Kidney tubule cell (primary cell): ENCODE measurements at places on chromosomes 4 and X.

DNA sequence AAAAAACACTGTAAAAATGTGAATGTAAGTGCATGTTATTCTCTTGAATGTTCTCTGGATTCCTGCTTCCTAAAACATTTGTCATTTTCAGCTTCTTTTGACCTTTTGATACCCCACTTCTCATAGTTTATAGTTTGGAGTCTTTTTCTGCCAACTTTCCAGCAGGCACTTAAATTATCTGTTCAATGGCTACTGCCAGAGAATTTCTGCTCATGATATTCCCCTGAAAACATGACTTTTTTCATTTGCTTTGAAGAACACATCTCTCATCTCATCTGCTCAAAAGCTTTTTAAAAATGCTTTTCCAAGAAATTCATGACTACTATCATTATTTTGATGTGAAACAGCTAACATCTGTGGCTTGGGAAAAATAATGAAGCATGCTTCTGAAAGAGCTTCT lies 269.7 kb upstream of the PCDH7 start:
- DNase-seq, result no peak

DNA sequence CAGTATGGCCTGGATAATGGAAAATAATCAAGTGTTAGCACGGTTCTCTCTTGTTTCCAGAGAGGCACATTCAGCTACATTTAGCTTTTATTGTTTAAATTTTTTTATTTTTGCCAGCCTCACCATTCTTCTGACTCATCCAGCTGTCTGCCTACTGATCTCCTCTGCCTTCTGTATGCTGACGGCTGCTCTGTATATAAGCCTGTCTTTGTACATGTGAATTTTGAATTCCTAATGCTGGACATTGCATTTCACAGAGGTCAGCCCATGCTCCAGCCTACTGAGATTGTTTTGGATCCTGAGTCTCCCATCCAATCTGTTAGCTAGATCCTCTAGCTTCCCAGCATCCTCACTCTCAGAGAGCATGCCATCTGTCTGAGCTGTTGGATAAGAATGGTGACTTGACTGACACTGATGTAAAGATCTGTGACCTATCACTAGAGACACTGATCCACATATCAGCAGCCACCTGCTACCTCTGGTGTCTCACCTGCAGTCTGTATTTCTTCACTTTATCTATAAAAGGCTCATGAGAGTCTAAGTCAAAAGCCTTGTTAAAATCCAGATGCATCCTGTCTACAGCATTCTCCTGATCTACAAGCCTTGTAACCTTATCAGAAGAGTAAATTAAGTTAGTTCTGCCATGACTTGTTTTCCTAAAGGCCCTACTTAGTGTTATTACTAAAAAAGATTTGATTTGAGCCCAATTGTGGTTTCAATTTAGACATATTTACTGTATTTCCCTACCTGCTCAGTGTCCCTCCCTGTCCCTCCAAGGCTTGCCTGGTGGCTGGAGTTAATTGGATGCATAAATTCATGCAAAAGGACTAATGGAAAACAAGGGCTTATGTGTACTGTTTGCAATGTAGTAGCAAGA lies 25.6 kb upstream of the ARHGAP36 start:
- DNase-seq, result no peak

DNA sequence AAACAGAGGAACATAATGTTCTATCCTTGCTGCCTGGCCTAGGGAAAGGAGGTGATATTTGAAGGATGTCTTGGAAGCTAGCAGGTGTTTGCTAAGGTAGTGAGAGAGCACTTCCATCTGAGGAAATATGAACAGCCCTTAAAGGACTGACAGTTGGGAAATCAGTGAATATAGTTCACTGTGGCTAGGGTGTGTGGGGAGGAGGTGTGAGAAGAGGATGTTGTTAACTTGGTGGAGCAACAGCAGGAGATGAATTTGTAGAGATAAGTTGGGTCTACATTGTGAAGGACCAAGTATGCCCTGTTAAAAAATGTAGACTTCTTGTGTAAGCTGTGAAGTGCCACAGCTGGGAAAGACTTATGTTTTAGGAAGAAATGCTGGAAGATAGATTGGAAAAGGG lies 25.5 kb downstream of the TBC1D19 start:
- DNase-seq, result no peak

DNA sequence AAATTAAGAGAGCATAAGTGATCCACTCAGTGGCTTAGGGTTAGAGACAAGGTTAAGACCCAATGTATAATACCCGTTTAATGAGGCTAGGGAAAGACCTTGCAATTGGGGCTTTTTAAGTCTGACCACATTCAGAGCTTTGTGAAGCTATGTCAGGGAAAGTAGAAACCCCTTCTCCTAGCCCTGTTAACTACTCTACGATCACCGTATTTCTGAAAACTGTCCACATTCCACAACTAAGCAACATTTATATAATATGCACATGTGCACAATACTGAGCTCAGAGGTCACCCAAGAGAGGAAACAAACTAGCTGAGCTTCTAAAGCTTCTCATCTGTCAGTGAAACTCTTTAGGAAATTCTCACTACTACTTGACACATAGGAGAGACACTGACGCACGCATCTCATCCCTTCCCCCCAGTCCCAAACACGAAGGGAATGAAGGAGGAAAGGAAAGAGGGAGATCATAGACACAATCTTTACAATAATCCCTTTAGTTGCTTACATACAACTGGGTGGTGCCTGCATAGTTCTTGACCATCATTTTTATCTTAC lies 56.2 kb downstream of the METTL14 start:
- no peak for DNase-seq

- no peak for DNase-seq
Observed at GRCh38 chr4:168335621-168336020, 17.1 kb upstream of the DDX60 start.

DNA sequence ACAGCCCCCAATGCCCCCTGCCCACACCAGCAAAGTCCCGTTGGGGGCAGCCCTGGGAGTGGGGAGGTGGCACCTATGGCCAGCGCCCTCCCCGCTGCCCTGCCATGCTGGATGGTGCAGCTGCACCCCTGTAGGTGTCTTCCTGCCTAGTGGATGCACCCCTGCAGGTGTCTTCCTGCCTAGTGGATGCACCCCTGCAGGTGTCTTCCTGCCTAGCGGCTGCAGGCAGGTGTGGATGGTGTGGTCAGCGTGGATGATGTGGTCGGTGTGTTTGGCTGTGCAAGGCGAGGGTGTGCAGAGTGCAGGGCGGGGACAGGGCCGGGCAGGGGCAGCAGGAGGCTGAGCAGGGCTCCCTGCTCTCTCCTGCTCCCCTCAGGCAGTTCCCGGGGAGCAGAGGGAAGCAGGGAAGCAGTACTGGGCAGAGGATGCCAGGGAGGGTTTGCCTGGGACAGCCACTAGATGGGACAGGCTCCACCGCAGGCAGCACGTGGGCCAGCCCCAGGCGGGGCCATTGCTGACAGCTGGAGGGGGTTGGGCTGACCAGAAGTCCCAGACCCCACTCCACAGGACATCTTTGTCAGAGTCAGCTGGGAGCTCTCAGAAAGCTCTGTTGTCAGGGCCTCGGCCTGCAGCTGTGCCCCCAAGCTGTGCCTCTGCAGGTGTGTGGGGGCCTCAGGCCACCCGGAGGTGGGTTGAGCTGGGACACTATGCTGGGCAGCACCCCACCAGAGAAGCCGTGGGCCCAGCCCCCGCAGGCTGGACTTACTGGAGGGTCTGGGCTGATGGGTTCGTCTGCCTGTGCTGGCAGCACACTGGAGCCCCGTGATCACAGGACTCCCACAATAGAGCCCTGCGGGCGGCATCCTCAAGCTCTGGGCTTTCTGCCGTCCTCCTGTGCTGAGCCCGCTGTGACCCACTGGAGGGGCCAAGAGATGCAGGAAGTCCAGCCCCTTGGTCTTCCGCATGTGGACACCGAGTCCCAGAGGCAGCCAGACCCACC lies 23.7 kb downstream of the DOK7 start:
- no peak for DNase-seq

- DNase-seq, result peak; percentile 88
Observed at GRCh38 chr4:123599920-123600810, 203.6 kb downstream of the SPRY1 start.

DNA sequence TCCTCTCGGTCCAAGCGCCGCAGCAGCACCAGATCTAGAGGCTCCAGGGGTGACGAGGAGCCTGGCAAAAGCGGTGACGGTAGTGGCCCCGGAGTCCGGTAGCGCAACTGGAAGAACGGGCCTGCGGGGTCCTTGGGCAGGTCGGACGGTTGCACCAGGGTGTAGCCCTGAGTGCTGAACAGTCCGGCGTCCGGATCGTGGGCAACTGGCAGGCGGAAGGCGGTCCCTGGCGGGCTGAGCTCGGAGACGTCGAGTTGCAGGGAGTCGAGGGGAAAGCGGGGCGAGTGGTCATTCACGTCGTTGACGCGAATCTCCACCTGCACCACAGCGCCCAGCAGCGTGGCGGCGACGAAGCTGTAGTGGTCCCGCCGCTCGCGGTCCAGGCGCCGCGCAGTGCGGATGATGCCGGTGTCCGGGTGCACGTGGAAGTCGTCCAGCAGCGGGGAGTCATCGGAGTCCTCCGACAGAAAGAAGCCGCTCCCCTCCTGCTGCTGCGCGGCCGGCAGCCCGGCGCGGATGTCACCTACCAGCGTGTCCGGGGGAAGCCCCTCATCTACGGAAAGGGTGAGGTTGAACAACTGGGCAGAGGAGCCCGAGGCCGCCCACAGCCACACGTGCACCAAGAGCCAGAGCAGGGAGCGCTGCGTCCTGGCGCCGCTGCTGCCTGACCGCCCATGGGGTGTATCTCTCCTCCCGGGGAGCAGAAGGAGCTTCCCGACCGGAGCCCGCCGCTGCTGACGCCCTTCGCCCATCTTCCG lies 837 bp downstream of the DCHS2 start:
- peak; percentile 6 for DNase-seq

- peak; percentile 79 for DNase-seq
Observed at GRCh38 chrX:155056877-155057792, 13.8 kb downstream of the CMC4 start.

GRCh38 chrX:68249401-68249831 lies 183.9 kb downstream of the OPHN1 start:
- DNase-seq, result no peak

DNA sequence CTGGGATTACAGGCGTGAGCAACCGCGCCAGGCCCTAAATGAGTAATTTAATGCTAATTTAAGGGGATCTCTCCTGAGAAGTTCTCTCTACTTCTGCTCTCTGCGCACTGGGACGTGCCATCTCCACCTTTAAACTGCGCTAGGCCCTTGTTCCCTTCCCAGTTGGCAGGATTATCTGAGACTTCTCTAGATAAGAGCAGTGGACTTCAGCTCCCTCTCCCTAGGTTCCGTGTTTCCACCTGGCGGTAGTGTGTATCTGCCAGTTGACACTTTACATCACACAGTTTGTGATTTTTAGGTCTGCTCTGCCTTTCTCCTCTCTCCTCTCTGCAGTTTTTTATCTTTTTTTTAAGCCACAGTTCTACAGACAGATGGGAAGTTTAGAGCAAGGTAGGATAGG lies 40.2 kb downstream of the ARHGAP10 start:
- no peak for DNase-seq
